Lung microvascular endothelial cell (primary cell): ENCODE measurements at places on chromosomes 2 and 18. TPM values are rescaled to one million over a fixed set of nuclear protein-coding genes. Genes with fewer than 3 reads are reported as not detected.

IL36RN gene
- total RNA-seq, result not detected in 2 replicates

ANKRD12 gene
- total RNA-seq, result 11.1 and 35.5 TPM in 2 replicates

ADAM23 gene
- total RNA-seq, result 0.60 and 1.5 TPM in 2 replicates

REG1B gene
- total RNA-seq, result not detected in 2 replicates

PLA2R1 gene
- total RNA-seq, result 7.0 and 21.4 TPM in 2 replicates

GCG gene
- total RNA-seq, result not detected in 2 replicates

ICOS gene
- not detected in 2 replicates for total RNA-seq

PDCD1 gene
- not detected in 2 replicates for total RNA-seq

MRO gene
- total RNA-seq, result not detected in 2 replicates

NOSTRIN gene
- 0.40 and 1.1 TPM in 2 replicates for total RNA-seq

IL18R1 gene
- total RNA-seq, result 0.20 and 0.22 TPM in 2 replicates

ATG9A gene
- total RNA-seq, result 29.4 and 43.3 TPM in 2 replicates

TMEM169 gene
- total RNA-seq, result under 0.01 and 0.40 TPM in 2 replicates

IER3IP1 gene
- total RNA-seq, result 36.2 and 55.2 TPM in 2 replicates

ADGRF3 gene
- total RNA-seq, result under 0.01 TPM in 2 replicates

TIMM21 gene
- total RNA-seq, result 18.3 and 27.4 TPM in 2 replicates

NABP1 gene
- total RNA-seq, result 11.3 and 11.8 TPM in 2 replicates

DTNA gene
- total RNA-seq, result 0.40 and 0.44 TPM in 2 replicates

PARD3B gene
- 5.2 and 10.9 TPM in 2 replicates for total RNA-seq

DDX18 gene
- 29.9 and 42.9 TPM in 2 replicates for total RNA-seq

OR6B2 gene
- total RNA-seq, result not detected in 2 replicates
